ENCODE measurements at places on chromosomes 4 and X. TPM values are rescaled to one million over a fixed set of nuclear protein-coding genes. Genes with fewer than 3 reads are reported as not detected.

Gene GAGE12E
- not detected for total RNA-seq

Gene HSD17B13
- 0.07 TPM for total RNA-seq

Gene ADH1B
- total RNA-seq: not detected

Gene SPANXA1
- total RNA-seq: not detected

Gene GLRB
- total RNA-seq: 0.73 TPM

Gene DDX3X
- 194 TPM for total RNA-seq

Gene UCP1
- total RNA-seq: not detected

Gene ARHGAP6
- total RNA-seq: not detected

Gene ADAMTS3
- total RNA-seq: not detected

All from A549 treated with GW870086 at 1 μM for 4 hours (cell line).